Fibroblast of villous mesenchyme (primary cell): ENCODE measurements at places on chromosomes 5 and 9. TPM values are rescaled to one million over a fixed set of nuclear protein-coding genes. Genes with fewer than 3 reads are reported as not detected.

DNA sequence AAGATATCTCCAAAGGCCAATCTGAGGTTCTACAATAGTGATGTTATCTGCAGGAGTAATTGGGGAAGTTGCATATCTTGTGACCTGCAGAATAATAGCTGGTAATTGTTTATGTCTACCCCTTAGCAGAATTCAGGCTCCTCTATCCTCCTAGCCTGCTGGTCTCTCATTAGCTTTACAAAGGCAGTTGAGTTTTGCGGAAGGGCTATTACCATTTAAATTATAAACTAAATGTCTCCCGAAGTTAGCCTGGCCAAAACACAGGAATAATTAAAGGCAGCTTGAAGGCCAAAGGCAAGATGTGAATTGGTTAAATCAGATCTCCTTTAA is 168.7 kb downstream of the TTC39B start:
- DNase-seq = no peak

Gene LOX
- total RNA-seq = 91.1 and 131 TPM in 2 replicates

DNA sequence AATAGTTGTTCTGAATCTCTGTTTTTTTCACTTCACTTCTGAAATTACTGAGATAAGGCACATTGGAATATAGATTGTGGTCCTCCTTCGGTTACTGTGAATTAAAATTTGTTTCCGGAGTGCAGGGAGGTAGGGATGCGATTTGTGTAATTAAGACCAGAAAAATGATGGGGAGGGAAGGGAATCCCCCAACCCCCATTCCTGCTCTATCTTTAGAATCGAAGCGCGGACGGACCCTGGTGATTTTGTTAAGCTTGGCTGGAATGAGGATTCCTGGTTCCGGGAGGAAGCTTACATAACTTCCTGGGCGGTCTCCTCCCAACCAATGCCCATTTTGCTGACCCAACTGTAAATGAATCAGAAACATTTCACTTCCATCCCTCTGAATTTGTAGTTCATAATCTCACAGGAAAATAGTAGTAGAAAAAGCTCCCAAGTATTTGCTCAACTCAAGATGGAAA is 220.1 kb upstream of the MSX2 start:
- no peak for DNase-seq

GRCh38 chr5:115869256-115869795 is 27.6 kb downstream of the AP3S1 start:
- peak; percentile 35 for DNase-seq

DNA sequence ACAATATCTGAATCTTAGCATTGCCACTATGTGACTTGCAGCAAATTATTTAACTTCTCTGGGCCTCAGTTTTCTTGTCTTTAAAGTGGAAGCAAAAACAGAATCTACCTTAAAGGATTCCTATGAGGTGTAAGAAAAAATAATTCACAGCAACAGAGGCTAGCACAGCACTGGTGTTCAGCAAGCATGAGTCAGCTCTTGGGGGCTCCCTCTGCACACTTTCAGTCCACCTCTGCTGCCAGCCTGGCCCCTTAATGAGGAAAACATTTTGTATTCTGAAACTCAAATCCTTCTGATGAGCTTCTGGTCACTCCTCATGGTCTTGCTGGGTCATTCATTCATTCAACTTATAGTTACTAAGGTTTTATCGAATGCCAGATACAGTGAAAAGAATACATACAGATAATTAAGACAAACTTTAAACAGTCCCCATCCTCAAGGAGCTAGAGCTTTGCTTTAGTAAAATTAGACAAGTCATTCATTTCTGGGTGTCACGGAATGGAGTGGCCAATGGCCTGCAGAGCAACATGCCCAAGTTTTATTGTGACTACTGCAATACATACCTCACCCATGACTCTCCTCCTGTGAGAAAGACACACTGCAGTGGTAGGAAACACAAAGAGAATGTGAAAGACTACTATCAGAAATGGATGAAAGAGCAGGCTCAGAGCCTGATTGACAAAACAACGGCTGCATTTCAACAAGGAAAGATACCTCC is 26.8 kb upstream of the IQGAP2 start:
- DNase-seq = no peak

GRCh38 chr9:136059321-136059791 is 35.7 kb downstream of the NACC2 start:
- no peak for DNase-seq

DNA sequence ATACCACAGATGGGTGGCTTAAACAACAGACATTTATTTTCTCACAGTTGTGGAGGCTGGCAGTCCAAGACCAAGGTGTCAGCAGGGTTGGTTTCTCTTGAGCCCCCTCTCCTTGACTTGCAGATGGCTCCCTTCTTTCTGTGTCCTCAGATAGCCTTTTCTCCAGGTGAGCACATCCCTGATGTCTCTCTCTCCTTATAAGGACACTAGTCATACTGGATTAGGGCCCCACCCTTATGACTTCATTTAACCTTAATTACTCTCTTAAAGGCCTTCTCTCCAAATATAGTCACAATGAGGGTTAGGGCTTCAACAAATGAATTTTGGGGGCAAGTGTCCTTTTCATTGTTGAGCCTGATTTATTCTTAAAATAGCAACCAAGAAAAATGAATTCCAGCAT is 14.7 kb downstream of the PTGER4 start:
- DNase-seq = no peak

GRCh38 chr9:73647560-73647959 is 495.9 kb downstream of the ANXA1 start:
- DNase-seq = no peak

DNA sequence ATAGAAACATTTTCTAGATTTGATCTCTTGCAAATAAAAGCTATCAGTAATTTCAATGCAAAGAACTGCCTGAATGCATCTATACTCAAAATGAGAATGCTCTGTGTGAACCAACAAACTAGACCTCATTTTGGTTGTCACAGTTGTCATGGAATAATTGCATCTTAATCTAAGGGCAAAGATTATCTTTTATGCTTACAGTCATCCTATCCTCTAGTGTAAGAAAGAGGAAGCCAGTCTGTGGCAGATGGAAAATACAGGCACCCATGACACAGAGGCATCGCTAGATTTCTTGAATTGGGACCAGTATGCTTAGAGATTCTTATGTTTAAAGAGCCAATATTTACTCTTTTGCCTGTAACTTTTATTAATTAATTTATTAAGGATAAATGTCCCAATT is 95.0 kb downstream of the MACIR start:
- DNase-seq = no peak

Gene ACTBL2
- total RNA-seq = 0.43 and 0.97 TPM in 2 replicates

- no peak for DNase-seq
These were observed 1078.8 kb downstream of the TAF11L14 start for GRCh38 chr5:18712936-18713485.

GRCh38 chr9:100394816-100395215 is 32.1 kb upstream of the MSANTD3 start:
- peak; percentile 26 for DNase-seq
